Prostate gland (tissue), 2 donors: ENCODE measurements at places on chromosomes 4 and X. TPM values are rescaled to one million over a fixed set of nuclear protein-coding genes. Genes with fewer than 3 reads are reported as not detected.

DNA sequence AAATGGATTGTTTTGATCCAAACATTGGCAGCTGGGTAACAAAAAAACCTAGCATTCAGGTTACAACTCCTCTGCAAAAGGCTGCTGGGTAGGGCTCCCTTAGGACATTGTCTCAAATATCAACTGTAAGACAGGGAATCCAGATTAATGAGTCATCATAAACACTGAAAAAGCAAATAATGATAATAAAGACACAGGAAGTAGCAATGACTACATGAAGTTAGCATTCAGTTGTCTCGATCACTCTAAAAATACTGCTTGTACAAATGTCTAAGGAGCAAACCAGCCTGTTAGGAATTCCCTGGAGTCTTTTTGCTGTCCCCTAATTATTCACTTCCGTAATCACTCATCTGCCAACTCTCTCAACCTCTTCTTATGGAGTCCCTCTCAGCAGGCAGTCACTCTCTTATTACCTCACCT is 259.2 kb downstream of the GPC3 start:
- DNase-seq, result no peak
- no peak overlapping the region for H3K27ac ChIP-seq
- H3K27me3 ChIP-seq, result no peaks in the 10 kb centered on the region
- no peak overlapping the region for H3K4me3 ChIP-seq
- no peaks in the 10 kb centered on the region for H3K36me3 ChIP-seq

- no peaks in the 10 kb centered on the region for H3K27me3 ChIP-seq
- no peak overlapping the region for H3K27ac ChIP-seq
- no peak for DNase-seq
- no peak overlapping the region for H3K4me3 ChIP-seq
- H3K4me1 ChIP-seq, result no peaks in the 10 kb centered on the region
Measured at GRCh38 chrX:40733706-40734105, 1.6 kb downstream of the MED14 start.

DNA sequence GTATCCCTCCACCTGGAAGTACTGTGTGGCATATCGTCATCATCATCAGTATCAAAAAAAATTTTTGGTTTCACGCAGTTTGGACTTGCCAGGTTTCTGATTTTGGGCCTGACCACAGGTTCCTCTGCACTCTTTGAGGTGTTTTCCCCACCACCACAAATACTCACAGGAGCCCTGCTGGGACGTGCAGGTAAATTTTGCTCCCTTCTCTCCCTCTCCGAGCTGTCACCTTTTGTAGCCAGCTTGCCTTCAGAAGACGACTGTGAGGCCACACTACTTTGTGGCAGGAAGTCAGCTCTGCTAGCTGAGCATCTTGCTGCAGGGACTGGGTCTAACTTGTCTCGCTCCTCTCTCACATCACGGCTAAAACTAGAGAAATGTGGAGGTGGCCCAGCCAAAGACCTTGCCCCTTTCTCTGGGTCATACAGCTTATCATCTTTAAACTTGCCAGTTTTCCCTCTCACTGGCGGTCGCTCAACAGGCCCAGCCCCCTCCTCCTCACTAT is 2.8 kb downstream of the PJA1 start:
- H3K4me1 ChIP-seq, result no peaks in the 10 kb centered on the region
- DNase-seq, result no peak
- no peaks in the 10 kb centered on the region for H3K36me3 ChIP-seq
- H3K4me3 ChIP-seq, result no peak overlapping the region
- H3K27me3 ChIP-seq, result no peaks in the 10 kb centered on the region

- H3K36me3 ChIP-seq, result no peaks in the 10 kb centered on the region
- H3K27me3 ChIP-seq, result no peaks in the 10 kb centered on the region
- no peak overlapping the region for H3K27ac ChIP-seq
- DNase-seq, result no peak
- no peak overlapping the region for H3K4me3 ChIP-seq
- H3K4me1 ChIP-seq, result no peaks in the 10 kb centered on the region
Measured at GRCh38 chrX:30248854-30249253, 1.9 kb downstream of the MAGEB1 start.

Gene FNIP2
- total RNA-seq, result 39.8 TPM

Gene INTU
- 6.1 TPM for total RNA-seq
